ENCODE measurements at places on chromosomes 1 and 21.

DNA sequence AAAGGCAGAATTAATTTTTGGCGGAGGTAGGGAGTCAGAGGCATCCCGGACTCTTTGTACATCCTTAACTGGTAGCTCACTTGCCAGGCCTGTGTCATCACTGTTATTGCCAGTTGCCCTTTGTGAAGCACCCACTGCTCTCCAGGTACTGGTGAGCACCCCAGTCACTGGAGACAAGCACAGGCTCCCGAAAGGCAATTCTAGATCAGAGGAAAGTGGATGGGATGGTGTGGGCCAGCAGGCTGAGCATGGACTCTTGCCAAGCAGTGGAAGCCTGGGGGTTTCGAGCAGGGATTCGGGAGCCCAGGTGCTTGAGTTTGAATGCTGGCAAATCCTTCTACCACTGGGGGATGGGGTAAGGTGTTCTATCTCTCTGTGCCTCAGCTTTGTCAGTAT lies 551.1 kb downstream of the MATN1 start:
- DNase-seq: no peak

GRCh38 chr1:194300776-194301175 lies 1114.4 kb upstream of the B3GALT2 start:
- no peak for DNase-seq

DNA sequence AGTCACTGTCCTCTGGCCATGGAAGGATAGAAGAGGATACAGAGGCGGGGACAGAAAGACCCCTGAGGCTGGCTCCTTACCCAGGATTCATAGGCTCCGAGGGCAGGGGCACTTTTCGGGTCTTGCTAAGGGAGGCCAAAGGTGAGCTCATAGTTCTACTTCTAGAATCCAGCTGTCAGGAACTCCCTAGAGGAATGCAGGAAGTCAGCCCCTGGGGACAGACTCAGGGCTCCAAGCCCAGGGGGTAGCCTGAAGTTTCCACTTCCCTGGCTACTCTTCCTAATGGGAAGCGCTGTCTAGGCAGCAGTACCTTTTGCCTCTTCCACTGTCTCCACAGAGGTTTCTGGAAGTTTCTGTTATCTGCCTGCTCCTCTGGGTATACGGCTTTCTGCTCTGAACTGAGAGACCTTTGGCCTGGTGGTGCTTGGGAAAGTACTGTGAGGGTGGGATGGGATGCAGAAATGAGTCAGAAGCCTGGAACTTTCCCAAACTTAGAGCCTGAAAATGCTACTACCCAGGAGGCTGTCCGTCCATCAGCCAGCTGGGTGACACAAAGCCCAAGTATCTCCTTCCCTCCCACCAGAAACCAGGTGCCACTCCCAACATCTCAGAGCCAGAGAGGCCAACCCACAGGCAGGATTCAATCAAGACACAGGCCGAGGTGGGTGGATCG lies 3.6 kb downstream of the UBXN11 start:
- no peak for DNase-seq

DNA sequence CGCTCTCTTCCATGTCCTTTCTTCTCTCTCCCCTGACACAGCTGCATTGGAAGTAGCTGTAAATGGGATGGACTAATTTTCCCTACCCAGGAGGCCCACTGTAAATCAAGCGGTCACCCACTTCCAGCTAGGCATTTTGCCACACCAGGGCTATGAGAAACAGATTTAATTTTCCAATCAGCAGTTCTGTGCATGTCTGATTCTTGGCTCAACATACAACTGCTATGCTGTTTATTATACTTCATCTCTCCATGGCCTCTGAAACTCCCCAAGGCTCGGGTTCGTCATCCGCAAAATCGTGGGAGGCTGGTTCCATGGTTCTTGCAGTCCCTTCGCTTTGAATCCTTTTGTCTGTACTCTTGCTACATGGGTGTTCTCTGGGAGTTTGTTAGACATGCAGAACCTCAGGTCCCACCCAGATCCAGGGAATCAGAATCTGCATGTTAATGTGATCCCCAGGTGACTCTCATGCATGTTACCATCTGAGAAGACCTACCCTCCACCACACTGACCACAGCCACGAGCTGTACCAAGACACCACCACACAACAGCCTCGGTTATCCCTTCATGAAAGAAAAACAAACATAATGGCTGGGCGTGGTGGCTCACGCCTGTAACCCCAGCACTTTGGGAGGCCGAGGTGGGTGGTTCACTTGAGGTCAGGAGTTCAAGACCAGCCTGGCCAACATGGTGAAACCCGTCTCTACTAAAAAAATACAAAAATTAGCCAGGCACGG lies 190.5 kb downstream of the GABPA start:
- no peak for DNase-seq

DNA sequence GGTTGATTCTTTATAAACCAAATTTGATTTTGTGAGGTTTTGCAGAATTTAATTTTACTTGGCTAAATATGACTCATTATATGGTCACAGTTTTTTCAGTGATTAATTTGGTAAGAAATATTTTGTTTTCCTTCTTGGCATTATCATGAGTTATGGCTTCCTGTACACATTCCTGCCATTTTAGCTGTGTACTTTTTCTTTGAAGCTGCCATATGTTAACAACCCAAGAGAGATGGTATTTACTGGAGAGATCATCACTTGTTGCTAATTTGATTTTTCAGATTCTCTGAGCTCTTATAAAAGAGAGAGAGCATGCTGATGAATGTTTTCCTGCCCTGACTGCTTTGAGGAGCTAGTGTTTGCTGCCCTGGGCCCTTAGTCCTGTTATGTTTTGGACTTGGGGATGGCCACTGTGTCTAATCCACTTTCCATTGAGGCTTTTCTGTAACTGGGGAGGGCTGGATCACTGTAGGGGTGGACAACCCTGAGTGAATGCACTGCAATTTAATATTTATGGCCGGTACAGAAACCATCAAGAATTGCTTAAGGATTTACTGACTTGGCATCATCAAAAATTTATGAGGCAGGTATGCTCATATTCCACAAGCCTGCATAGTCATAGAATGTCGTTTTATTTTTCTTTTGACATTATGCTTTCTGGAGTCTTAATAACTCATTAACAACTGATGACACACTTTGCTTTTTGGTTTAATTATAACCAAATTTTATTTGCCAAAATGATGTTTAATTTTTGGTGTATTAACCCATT lies 200.9 kb downstream of the DISC1 start:
- no peak for DNase-seq

DNA sequence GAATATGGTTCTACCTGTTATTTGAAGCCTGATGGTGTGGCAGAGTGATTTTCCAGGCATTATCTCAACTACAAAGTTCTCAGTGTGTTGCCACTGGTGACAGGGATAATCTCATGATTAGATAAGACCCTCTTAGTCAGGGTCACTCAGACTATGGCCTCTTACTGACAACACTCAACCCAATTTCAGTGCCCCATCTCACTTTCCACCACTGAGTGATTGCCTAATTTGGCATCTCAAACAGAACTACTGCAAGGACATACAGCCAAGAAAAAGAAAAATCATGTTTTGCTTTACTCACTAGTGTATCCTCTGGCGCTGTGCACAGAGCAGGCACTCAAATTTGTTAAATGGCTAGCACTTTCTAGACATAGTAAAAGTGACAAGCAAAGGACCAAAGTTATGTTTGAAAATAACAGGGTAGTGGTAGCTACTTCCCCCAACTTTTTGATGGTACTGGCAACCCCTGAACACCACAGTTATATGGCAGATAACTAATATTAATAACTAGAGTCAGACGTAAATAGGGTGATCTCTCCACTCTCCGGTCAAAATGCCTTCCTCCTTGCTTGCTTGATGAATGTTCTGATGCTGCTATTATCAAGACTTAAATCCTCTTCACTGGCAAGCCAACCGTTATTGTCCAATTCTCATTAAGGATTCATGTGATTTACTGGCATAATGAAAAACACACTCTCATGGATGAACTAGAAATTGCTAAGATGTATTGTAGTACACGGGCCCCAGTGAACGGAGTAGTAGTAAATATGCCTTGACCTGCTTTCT lies 37.1 kb upstream of the SLC30A10 start:
- DNase-seq: no peak

DNA sequence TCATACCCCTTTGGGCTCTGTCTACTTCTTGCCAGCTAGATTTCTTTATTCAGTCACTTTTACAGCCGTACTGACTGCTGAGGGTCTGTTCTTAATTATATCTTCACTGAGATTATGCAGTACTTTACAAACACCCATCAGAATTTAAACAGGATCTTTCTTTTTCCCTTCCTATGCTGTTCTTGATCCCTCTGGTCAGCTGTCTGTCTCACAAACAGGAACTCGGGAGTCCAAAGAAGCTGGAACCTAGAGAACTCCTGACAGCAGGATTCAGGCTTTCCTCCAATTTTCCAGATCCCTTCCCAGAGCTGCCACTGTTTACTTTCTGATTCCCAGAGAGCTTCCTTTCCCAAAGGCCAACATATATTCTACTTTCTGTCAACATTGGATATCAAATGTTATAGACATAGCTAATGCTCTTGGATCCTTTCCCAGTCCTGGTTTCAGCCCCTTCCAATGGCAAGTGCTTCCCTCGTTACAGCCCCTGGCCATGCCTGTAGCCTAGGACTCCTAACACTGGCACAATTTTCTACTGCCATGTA lies 59.5 kb downstream of the ATP2B4 start:
- no peak for DNase-seq

DNA sequence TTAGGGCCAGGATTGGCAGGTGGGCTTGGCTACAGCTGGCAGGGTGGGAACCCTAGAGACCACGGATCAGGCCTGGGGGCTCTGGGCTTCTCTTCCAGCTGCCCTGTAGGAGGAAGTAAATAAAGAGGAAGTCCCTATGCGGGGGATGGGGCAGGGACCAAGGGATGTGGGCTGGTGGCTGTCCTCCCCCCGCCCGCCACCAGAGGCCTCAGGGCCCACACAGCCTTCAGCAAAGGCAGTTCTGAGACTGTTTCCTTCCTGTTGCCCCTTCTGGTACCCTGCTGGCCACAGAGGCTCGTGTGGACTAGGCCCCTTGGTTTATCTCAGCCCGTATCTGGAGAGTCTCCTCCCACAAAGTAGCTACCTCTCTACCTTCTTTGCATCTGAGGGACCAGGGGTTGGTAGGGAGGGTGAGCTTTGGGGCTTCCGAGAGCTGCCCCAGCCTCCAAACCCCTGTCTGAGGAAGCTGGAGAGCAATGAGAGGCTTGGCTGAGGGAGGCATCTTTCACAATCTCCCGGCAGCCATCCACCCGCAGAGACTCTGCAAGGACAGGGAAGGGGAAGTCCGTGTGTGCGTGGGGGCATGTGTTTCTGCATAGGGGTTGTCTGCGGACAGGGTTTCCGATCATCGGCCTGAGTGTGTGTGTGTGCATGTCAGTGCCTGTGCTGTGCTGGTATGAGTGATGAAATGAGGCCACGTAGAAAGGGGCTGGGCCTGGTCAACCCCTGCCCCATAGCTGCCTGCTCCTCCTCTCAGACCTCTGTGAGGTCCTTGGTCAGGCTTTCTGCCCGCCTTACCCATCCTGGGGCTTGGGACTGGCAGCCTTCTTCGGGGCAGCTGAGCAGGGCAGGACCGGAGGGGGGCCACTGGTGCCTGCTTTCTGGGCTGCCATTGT lies 12.5 kb downstream of the RPS6KA1 start:
- peak; percentile 89 for DNase-seq

DNA sequence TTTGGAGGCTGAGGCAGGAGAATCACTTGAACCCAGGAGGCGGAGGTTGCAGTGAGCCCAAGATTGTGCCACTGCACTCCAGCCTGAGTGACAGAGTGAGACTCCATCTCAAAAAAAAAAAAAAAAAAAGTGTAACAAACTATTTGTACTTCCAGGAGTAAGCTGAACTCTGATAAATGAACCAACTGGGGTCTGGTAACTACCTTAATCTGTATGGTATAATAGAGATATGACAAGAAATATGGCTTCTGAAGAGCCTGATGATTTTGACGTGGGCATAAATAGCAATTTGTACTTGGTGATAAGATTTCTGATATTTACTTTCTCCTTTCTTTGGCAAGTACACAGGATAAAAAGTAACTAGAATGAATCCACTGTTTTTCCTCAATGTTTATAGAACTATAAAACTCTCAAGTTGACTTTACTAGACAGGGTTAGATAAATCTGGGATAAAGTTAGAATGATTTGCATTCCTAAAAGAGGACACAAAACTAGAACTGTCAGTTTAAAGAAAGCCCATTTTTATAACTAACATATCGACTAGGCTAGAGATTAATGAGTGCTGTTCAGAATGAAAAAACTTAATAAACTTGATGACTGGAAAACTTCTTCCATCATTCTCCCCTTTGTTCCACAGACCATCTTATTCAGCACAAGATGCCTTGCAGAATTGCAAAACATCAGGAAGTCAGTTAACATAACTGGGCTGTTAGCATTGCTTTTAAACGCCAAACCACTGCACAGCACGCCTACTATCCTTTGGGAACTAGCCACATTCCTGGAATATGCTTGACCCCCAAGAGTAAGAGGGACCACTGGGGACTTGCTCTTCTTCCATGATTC lies 51.5 kb upstream of the EDARADD start:
- DNase-seq: no peak

DNA sequence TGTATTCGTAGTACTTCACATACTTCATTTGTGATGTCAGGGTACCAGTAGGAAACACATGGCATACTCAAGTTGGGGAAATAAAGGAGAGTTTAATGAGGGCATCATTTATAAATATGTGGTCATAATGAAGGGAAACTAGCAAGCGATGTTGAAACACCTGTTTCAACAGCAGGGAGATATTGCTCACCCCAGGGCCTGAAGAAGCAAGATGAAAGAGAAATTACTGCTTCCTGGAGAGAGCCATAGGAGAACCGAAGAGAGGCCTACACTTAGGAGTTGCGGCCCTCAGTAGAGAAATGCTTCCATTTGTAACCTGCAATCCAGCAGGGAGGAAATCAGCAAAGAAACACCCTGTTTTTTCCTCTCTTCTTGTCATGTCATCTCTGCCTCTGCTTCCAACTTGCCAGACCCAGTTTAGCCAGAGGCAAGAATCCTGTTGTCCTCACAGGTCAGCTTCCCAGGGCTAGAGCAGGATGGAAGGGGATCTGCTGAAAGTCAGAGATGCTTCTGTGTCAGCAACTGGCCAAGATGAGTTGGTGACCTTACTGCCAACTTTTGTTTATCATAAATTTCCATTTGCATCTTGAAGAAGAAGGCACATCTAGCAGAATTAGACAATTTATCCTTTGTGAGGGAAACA lies 67.6 kb upstream of the TSPAN2 start:
- DNase-seq: no peak

- DNase-seq: no peak
Measured at GRCh38 chr1:246728311-246728710, 4.1 kb downstream of the SCCPDH start.

DNA sequence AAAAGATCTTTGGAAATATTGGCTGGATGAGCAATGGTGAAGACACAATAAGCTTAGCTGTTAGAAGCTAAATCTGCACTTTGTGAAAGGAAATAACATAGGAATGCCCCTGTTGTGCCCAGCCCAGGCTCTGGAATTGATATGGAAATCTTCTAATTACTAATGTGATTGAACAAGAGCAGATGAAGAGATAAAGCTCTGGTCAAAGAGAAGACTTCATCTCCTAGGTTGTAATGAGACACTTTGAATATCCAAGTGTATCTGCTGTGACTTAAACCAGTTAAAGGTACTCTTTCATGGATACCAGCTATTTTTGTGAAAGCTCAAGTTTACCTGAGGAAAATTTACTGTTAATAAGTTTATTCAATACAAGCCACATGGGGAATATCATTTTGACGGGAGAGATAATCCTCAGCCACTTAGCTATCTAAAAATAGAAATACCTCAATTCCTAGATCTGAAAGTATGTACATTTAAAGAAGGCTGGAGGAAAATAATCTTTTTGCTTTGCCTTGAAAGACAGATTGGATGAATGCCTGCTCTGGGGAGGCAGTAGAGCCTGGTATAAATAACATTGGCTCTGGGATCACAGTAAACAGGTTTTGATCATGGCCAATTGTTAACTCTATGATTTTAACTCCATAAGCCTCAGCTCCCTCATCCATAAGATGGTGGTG lies 494.0 kb upstream of the B3GALT2 start:
- no peak for DNase-seq

GRCh38 chr1:175186433-175187160 lies 6.0 kb downstream of the KIAA0040 start:
- DNase-seq: no peak

All from activated CD8-positive, alpha-beta memory T cell treated with anti-CD3 and anti-CD28 coated beads for 24 hours (primary cell).